ENCODE measurements at places on chromosomes 4 and X.

GRCh38 chr4:16026160-16026761, 57.6 kb downstream of the PROM1 start:
- DNase-seq = peak; percentile 54

GRCh38 chr4:174204164-174204831, 79.2 kb downstream of the FBXO8 start:
- DNase-seq = no peak

DNA sequence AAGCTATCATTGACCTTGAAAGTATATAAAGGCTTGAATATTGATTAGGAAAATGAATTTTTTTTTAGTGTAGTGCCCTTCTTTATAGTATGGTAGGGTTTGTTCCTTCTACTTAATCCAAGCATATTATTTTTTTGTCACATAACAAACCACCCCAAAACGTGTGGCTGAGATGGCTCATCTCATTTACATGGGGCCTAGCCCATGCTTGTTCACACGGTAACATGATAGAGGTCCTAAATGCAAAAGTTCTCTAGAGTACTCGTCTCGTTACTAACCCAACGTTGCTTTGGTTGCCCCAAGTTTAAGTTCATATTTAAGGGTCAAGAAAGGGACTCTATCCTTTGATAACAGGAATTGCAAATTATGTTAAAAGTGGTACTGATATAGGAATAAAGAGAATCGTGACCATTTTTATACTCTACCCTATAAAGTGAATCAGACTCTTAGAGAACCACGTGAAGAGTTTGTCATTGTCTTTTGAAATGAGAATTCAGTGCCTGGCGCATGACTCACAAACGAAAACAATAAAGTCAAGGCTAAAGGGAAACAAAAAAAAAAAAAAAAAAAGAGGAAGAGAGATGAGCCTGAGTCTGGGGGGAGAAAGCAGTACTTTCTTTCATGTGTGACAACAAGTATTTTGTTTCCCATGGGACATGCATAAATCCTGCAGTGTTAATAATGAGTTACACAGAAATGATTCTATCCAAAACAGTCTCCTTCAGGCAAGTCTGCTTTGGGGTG, 402.8 kb upstream of the NWD2 start:
- DNase-seq = no peak

DNA sequence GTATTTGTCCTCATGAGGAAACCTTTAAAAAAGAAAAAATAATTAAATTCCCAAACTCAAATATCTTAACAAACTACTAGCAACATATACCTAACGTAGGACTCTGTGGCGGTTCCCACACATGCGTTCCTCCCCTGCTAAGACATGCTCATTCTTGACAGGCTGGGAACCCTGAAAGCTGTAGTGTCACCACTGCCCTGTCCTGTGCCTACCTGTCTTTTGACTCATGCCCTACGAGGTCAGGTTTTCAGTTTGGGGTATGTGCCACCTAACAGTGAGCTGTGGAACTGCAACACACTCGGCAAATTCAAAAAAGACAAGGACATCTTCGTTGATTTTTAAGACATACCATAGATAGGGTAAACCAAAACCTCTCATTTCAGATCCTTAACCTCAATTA, 17.8 kb downstream of the IDS start:
- DNase-seq = peak; percentile 35

DNA sequence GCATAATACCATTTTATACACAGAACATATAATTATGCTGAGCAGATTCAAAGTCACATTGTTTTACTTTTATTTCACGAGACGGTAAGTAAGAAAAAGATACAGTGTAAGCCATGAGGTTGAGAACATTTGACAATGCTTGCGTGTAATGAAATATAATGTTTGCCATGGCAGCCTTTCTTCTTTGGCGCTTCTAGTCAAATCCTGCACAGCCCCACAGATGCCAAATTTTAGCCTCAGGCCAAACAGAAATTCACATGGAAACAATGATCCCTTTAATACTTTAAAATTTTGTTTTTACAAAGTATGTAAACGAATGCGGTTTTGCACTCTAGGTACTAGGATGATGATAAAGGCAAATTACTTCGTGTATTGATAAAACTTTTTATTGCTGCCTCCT, 502.7 kb upstream of the SMIM31 start:
- DNase-seq = no peak

GRCh38 chrX:69562904-69563578, 52.9 kb upstream of the EDA start:
- no peak for DNase-seq

DNA sequence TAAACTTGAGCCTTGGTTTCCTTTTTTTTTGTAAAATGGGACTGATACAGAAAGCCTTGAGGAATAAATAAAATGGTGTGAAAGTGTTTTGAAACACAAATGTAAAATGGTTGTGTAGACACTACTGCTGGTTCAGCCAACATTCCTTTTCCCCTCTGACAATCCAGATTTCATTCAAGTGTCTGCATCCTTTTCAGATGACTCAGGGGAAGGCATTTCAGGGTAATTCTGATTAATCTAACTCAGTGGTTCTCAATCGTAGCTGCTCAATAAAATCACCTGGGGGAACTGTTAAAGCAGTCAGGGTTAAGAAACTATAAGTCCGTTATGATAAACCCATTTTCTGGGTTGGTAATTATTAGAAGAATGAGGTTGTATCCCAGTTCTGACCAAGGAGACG, 4.6 kb downstream of the ARHGAP10 start:
- DNase-seq = no peak

GRCh38 chrX:132786217-132786616, 172.2 kb downstream of the HS6ST2 start:
- DNase-seq = no peak

- no peak for DNase-seq
These were observed 117.8 kb upstream of the NKX1-1 start for GRCh38 chr4:1523907-1524636.

DNA sequence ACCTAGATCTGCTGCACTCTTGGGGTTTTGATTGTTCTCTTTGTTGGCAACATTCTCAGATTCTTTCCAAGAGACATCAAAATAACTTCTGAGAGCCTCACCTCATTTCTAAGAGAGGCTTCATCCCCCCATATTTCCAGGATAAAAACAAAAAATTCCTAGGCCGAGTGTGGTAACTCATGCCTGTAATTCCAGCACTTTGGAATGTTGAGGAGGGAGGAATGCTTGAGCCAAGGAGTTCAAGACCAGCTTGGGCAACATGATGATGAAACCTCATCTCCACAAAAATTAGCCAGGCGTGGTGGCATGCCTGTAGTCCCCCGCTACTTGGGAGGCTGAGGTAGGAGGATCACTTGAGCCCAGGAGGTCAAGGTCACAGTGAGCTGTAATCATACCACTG, 477.0 kb downstream of the INPP4B start:
- DNase-seq = no peak

- DNase-seq = no peak
These were observed 164.3 kb downstream of the PDHA2 start for GRCh38 chr4:96003951-96004740.

DNA sequence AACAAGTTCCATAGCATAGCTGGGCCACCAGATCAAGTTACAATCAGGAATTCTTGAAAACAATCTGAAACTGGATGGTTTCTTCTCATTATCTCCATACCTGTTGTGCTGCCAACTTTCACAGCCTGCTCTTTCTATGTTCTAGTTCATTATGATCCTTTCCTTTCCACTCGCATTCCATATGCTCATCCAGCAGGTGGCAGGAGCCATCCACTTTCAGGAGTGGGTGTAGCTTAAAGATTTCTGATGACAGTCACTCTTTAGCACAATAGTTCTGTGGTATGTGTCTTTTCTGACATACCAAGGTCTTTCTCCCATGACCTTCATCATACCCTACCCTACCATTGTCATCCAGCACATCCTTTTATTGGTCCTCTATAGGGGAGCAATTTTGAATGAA, 46.4 kb downstream of the PAGE2 start:
- DNase-seq = peak; percentile 23

- no peak for DNase-seq
These were observed 137.5 kb upstream of the ANXA3 start for GRCh38 chr4:78414116-78414515.

- peak; percentile 41 for DNase-seq
These were observed at the start of gene EVC for GRCh38 chr4:5710961-5711478. EVC (plus strand) TSS chr4:5711201; CDS start chr4:5711381, 180 bp downstream.
